ENCODE measurements at places on chromosomes 1 and 21. TPM values are rescaled to one million over a fixed set of nuclear protein-coding genes. Genes with fewer than 3 reads are reported as not detected.

The FCRL1 gene
- not detected for total RNA-seq

The GBP2 gene
- 3.0 TPM for total RNA-seq

The ELAPOR1 gene
- total RNA-seq: 0.28 TPM

The PPIAL4G gene
- total RNA-seq: not detected

The EVI5 gene
- total RNA-seq: 21.2 TPM

The ATP13A2 gene
- 49.9 TPM for total RNA-seq

The CCDC190 gene
- total RNA-seq: not detected

The GABRD gene
- total RNA-seq: 3.0 TPM

The MAP3K7CL gene
- 0.31 TPM for total RNA-seq

The GBP5 gene
- total RNA-seq: 0.10 TPM

Data from Panc1 (cell line).